ENCODE measurements at places on chromosomes 2 and 18. TPM values are rescaled to one million over a fixed set of nuclear protein-coding genes. Genes with fewer than 3 reads are reported as not detected.

Gene RFTN2
- under 0.01 TPM for total RNA-seq

- DNase-seq, result no peak
Measured at GRCh38 chr18:32742579-32742978, 30.2 kb downstream of the KLHL14 start.

DNA sequence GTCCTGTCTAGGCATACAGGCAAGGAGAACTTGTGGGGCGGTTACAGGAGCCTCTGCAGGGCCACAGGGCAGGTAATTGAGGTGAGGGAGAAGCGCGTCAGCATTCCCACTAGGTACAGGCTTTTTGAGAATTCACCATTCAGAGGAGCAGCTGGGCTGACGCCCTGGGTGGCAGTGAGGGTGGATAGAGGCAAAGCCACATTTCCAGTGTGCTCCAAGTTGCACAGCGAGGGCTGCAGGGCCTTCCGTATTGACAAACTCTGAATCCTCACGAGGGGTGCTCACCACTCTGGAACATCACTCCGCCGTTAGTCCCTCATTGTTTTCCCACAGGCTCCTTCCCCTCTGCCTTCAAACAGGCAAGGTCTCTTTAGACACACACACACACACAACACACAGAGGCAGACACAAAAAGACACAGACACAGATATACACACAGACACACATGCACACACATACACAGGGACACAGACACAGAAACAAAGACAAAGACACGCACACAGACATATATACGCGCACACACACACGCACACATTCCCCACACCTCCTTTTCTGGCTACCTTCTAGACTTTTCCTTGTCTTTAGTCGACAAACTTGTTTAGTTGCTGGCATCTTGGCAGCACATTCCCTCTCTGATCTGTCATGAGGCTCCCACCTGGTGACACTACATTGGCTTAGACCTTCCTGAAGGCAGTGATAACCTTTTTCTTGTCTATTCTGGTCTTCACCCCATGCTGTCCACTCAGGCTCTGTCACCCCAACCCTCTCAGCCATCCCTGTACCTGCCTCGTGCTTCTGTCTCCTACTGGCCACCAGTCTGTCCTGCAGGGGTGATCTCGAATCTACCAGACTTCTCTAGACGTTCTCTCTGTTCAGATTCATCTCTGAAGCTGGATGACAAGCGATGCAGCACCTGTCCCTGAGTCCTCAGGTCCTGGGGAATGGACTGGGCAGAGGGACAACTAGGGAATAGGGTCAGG is 136.8 kb downstream of the ALPK2 start:
- no peak for DNase-seq

DNA sequence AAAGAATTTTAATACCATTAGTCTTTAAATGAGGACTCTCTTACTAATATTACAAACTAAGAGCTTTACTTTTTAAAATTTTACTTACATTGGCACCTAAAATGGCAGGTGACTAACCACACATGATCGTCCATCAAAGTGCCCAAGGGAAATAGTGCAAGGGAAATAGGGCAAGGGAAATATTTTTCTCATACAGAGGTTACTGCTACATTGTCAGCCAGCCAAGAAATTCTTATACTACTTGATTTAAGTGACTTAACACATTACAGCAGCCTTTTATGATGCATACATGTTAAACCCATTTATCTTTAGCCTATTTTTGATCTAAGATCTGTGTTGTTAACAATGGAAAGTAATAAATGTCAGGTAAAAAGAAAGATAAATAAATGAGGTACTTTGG is 587.2 kb upstream of the PKDCC start:
- no peak for DNase-seq

DNA sequence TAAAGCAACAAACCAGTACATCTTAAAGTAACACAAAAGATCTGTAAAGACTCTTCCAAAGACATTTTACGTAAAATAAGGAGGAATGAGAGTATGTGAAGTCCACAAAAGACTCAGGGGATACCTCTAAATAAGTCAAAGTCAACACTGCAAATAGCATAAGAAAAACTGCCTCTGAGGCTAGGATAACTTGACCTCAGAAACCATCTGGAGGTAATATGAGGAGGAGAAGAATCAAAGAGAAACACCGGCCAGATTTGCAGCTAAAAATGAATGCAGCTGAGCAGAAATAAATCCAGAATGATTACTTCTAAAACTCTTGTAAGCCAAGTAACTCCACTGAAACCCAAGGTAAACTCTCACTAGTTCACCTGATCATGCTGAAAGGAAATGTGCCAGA is 52.2 kb upstream of the ERMN start:
- DNase-seq, result no peak

- peak; percentile 6 for DNase-seq
Measured at GRCh38 chr2:119746836-119747686, 12.7 kb upstream of the PTPN4 start.

- no peak for DNase-seq
Measured at GRCh38 chr2:70116936-70117552, 29.8 kb downstream of the PCBP1 start.

GRCh38 chr18:79779021-79779699 is 18.6 kb upstream of the KCNG2 start:
- DNase-seq, result no peak
